ENCODE measurements at places on chromosomes 1 and 21.

DNA sequence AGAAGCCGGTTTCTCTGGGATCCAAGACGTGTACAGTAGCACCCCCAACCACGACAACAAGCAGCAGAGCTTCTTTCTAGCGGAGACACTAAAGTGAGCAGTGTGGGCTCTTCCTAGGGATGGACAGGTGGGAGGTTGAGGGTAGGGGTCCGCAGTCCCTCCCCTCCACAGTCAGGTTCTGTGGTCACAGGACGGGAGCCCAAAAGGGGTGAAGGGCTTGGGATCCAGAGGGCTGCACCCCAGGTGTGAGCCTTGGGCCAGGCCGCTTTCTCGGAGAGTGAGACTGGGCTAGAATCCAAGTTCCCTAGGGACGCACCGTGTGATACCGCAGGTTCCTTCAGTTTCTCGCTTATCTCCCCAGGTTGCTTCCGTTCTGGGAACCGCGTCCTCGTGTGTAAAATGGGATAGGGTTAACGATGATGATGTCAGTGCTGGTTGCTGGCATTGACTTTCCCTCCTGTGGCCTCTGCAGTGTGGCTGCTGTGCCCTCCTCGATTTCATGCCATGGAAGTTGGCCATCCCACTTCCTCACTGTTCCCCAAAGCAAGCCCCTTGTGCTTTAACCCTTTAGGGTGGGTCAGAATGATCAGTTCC, 17.3 kb upstream of the SELENON start:
- DNase-seq, result no peak

GRCh38 chr21:36565540-36565939, 85.6 kb upstream of the CLDN14 start:
- DNase-seq, result no peak

GRCh38 chr21:27759091-27759659, 792.3 kb upstream of the ADAMTS5 start:
- no peak for DNase-seq

DNA sequence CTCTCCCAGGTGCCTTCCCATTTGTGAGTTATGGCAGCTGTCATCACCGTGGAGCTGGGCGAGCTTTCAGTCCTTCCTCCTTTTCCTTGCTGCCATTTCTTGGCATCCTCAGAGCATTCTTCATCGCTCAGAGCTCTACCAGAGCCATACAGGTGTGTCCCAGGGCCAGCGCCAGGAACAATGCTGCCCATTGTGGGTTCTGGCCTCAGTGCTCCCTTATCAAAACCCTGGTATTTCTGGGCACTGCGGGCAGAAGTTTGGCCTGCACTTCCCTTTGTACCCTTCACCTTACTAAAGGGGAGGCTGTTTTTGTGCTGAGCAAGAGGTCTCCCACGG, 28.5 kb downstream of the RASSF5 start:
- DNase-seq, result no peak

GRCh38 chr1:119773711-119774241, 5.1 kb upstream of the HMGCS2 start:
- DNase-seq, result no peak

- peak; percentile 94 for DNase-seq
These were observed 1.9 kb downstream of the TAGLN2 start for GRCh38 chr1:159923203-159924024.

GRCh38 chr1:212353181-212353580, 61.5 kb downstream of the PACC1 start:
- no peak for DNase-seq

GRCh38 chr1:189513091-189513490, 964.6 kb downstream of the BRINP3 start:
- DNase-seq, result no peak
